Stimulated activated CD8-positive, alpha-beta memory T cell treated with anti-CD3 and anti-CD28 coated beads, Interleukin-4, amount 100 ng/mL, for 48 hours (primary cell): ENCODE measurements at places on chromosomes 5 and 9.

GRCh38 chr5:136655468-136655867 is 290.1 kb upstream of the TRPC7 start:
- no peak for DNase-seq

DNA sequence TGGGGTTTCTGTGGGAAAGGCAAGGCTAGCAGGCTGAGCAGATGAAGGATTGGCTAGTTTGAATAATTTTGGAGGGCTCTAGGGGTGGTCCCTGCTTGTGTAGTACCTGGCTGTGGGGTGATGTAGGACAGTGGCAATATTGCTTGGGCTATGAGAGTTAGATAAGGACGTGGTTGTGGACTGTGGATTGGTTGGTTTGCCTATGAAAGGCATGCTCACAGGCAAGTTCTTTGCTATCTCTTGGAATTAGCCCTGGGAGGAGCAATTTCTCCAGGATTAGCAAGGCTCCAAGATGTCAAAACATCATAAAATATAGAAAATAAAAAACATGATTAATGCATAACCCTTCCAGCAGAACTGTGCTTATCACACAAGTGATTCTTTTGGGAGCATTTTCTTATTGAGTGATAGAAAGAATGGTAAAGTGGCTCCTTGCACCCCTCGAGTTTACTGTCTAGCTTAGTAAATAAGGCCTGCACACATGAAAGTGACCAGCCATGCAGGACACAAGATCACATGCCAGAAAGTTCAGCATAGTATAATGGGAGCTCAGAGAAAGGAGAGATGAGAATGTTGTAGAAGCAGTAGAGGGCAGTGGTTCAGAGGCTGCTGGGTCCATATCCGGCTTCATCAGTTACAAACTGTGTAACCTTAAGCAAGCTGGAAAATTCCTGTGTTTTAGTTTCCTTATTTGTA is 13.8 kb downstream of the AOPEP start:
- no peak for DNase-seq

DNA sequence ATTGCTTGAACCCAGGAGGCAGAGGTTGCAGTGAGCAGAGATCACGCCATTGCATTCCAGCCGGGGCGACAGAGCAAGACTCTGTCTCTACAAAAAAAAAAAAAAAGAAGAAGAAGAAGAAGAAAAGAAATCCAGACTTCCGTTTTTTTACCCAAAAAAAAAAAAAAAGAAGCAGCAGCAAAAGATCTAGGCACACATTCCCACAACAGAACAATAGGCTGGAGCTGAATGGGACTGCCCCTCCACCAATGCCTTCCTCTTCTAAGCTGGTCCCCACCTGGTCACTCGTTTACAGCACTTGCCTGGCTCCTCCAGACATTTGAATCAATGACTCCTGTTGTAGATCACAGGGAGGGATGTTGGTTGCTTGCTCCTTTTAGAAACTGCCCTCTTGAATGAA is 1.6 kb upstream of the LMAN2 start:
- no peak for DNase-seq

GRCh38 chr5:129904667-129905472 is 605 bp downstream of the CHSY3 start:
- DNase-seq: peak; percentile 22

- no peak for DNase-seq
These were observed 6.6 kb downstream of the SAXO1 start for GRCh38 chr9:19026375-19026774.

DNA sequence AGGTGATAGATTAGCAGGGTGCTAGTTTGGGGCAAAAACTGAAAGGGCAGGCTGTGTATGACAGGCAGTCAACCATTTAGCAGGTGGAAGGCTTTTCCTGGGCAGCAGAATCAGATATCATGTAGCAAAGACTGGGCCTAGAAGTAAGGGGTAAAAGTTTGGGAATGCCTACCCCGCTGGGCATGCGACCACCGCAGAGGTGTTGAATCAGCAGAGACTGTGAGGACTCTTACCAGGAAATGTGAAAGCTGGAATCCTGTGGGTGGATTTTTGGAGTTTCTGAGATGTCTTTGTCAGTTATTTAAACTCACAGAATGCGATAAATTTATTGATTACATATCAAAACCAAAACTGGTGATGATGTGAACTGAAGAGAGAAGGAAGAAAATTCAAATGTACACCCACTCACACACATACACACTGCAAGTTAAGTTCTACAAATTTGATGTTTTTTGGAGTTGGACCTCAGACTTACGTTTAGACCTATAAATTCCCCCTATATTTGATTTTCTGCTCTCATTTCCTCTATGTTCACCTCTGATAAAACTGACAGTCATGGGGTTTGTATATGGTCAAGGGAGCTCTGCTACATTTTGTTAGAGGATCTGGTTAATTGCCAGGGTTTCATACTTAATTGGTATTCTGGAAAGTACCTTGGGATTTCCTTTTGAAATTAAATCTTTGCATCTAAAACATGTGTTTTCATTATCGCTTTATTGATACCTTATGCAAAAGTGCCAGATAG is 333.6 kb downstream of the CSNK1G3 start:
- no peak for DNase-seq

- no peak for DNase-seq
These were observed 1200.6 kb upstream of the NUDT12 start for GRCh38 chr5:104763216-104763615.

DNA sequence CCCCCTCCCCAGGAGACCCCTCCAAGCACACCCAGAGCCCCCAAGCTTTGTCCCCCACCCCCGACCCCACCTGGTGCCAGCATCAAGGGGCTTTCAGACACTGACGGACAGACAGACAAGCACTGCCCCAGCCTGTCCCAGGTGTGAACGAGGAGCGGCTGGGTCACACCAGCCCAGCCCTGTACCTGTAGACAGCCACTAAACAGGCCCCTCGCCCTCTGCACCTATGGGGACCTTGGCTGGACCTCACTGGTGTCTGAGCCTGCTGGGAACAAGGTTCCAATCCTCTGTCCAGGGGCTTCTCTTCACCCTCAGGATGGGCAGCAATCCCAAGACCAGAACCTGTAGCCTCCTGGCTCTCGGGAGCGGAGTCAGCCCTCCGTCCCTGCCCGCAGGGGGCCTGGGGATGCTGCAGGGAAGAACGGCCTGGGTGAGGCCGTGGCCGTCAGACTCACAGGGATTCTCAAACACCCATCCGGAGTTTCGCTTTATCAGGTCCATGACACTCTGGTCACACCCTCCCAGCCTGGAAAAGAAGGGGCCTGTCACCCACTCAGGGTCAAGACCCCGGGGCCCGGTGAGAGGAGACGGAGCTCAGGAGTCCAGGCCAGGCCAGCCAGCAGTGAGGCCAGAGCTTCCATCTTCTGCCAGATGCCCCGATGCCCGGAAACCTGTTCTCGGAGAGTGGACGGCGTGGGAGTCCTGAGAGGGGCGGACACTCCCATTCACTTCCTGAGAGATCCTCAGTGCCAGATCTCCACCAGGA is 2.8 kb downstream of the LCN6 start:
- DNase-seq: no peak

DNA sequence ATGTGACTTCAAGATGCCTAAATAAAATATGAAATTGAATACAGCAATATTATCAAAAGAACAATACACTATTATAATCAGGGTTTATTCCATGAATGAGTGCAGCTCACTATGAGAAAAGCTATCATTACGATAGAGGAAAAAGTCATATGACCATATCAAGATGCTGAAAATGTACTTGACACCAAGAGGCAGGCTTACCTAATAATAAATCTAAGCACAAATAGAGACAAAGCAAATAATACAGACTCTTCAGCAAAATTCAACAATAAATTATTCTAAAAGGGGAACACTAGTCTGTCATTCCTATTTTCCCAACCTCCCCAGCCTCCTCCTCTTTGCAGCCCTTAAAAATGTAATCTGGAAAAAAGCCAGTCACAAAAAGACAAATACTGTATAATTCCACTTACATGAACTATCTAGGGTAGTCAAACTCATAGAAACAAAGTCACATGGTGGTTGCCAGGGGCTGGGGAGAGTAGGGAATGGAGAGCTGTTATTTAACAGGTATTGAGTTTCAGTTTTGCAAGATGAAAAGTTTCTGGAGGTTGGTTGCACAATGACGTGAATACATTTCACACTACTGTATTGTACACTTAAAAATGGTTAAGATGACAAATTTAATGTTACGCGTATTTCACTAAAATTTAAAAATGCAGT is 148.4 kb downstream of the NFIB start:
- no peak for DNase-seq

DNA sequence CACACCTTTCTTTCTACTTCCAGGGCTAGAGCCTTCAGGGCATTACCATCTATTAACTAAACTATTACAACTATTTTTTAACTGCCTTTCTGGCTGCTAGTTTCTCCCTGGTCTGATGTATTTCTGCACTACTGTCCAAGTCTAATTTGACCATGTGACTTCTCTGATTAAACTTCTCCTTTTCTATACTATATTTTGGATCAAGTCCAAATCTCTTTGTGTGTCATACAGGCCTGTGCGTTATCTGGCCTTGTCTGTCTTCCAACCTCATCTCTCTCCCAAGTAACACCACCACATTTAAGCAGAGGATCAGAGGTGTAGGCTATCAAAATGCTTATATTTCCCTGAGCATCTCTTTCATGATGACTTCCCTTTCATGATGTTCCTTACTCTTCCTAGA is 47.2 kb upstream of the OR13F1 start:
- DNase-seq: no peak

DNA sequence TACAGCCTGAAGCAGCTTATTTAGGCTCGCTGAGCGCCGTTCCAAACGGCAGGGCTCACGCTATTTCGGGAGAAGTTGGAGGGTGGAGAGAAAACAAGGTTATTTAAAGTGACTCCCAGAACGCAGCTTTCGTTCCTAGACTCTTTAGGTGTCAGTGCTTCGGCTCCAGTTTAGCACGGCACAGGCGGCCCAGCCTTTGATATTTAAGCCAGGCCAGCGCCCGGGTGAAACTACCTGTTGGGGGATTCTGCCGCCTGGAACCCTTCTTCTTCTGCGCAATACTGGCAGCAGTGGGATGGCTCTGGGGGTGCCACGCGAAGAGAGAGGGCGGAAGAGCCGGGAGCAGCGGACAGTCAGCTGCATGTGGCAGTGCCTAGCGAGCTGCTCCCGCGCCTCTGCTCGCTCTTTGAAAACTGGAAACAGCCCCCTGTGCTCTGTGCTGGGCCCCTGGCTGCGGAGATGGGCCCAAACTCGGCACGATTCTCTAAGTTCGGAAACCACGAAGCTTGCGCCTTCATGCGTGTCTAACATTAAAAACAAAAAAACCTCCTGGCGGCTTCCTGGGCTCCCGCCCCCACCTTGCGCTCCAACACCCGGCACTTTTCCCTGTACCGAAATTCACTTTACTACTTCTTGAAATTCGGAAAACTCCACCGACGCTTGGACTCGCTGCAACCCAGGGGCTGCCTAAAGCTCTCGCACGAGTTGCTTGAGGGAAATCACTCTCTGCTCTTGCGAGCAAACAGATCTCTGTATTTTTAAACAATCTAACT is 34.6 kb upstream of the NFIB start:
- no peak for DNase-seq

GRCh38 chr5:10367579-10367978 is 14.1 kb downstream of the MARCHF6 start:
- no peak for DNase-seq

GRCh38 chr5:174489215-174489614 is 235.2 kb upstream of the MSX2 start:
- no peak for DNase-seq

- no peak for DNase-seq
These were observed 171.3 kb downstream of the NR3C1 start for GRCh38 chr5:143231973-143232812.

GRCh38 chr9:136409557-136410455 is 608 bp downstream of the ENTR1 start:
- DNase-seq: peak; percentile 63

GRCh38 chr5:141783947-141784296 is 94.3 kb downstream of the PCDH1 start:
- no peak for DNase-seq

DNA sequence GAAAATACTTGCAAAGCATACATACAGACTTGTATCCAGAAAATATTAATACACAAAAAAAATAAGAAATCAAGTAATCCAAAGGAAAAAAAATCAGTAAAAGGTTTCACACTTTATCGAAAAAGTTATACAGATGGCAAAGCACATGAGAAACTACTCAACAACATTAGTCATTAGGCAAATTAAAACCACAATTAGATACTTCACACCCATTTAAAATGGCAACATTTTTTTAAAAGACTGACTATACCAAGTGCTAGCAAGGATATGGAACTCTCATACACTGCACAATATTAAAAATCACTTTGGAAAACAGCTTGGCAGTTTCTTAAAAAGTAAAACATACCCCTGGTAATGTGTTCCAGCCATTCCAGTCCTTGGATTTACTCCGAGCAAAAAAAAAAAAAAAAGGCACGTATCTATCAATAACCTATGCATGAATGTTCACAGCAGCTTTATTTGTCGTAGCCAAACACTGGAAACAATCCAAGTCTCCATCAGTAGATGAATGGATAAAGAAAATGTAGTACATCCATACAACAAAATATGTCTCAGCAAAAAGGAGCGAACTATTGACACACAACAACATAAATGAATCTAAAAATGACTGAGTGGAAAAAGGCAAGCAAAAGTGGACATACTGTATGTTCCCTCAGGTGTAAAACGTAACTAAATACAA is 66.0 kb downstream of the GNAQ start:
- DNase-seq: no peak
